Brain (organoid and tissue), 16 donors: ENCODE measurements at places on chromosomes 11 and 22. TPM values are rescaled to one million over a fixed set of nuclear protein-coding genes. Genes with fewer than 3 reads are reported as not detected.

Gene ZNF70
- 1.6 TPM for polyA plus RNA-seq

Gene AQP11
- polyA plus RNA-seq = 8.8 TPM

Gene SLC25A18
- 40.2 TPM for polyA plus RNA-seq

Gene TUB
- polyA plus RNA-seq = 4.8 TPM

Gene CHRNA10
- polyA plus RNA-seq = not detected

Gene GAB4
- not detected for polyA plus RNA-seq

Gene MYOD1
- polyA plus RNA-seq = not detected

Gene EFCAB6
- polyA plus RNA-seq = 0.90 TPM

Gene NXPE4
- not detected for polyA plus RNA-seq

Gene DDX25
- 17.7 TPM for polyA plus RNA-seq

Gene ANKK1
- 0.12 TPM for polyA plus RNA-seq

Gene OR6A2
- polyA plus RNA-seq = not detected

Gene FAM180B
- not detected for polyA plus RNA-seq

Gene ACTN3
- 0.10 TPM for polyA plus RNA-seq

Gene APOBEC3G
- polyA plus RNA-seq = 6.3 TPM

Gene PATE2
- polyA plus RNA-seq = not detected

Gene HTR3B
- 0.20 TPM for polyA plus RNA-seq

Gene OR51E2
- polyA plus RNA-seq = 0.12 TPM

Gene C11orf91
- polyA plus RNA-seq = not detected

Gene PPP2R1B
- polyA plus RNA-seq = 15.3 TPM

Gene GAL
- polyA plus RNA-seq = 0.44 TPM

Gene PKP3
- 0.32 TPM for polyA plus RNA-seq

Gene CARD18
- polyA plus RNA-seq = not detected

Gene POU2AF3
- 2.8 TPM for polyA plus RNA-seq

Gene TMEM45B
- polyA plus RNA-seq = 4.7 TPM

Gene OR8D4
- not detected for polyA plus RNA-seq

Gene ACRV1
- 1.4 TPM for polyA plus RNA-seq

Gene CCDC88B
- 23.2 TPM for polyA plus RNA-seq

Gene FGF19
- not detected for polyA plus RNA-seq

Gene TBX1
- 0.53 TPM for polyA plus RNA-seq

Gene DPP3
- polyA plus RNA-seq = 64.5 TPM

Gene SCARF2
- 1.9 TPM for polyA plus RNA-seq

Gene DDX17
- polyA plus RNA-seq = 88.0 TPM

Gene E2F8
- 1.5 TPM for polyA plus RNA-seq
